ENCODE measurements at places on chromosomes 7 and 10.

DNA sequence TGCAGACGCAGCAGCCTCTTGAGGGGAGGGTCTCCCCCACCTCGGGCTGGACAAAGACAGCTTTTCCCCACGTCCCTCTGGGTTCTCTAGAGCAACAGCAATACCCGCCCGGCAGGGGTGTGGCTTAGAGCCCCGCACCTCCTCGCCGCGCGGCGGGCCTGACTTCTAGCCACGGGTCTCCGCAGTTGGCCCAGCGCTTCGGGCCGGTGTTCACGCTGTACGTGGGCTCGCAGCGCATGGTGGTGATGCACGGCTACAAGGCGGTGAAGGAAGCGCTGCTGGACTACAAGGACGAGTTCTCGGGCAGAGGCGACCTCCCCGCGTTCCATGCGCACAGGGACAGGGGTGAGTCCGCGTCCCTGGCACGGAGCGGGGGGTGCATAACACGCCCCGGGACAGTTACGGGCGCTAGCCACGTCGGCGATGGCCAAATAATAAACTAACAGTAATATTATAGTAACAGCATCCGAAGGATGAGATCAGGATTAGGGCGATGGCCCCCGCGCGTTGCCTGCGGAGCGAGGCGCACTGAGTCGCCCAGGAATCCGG is 1.2 kb downstream of the CYP2E1 start:
- DNase-seq, result no peak

DNA sequence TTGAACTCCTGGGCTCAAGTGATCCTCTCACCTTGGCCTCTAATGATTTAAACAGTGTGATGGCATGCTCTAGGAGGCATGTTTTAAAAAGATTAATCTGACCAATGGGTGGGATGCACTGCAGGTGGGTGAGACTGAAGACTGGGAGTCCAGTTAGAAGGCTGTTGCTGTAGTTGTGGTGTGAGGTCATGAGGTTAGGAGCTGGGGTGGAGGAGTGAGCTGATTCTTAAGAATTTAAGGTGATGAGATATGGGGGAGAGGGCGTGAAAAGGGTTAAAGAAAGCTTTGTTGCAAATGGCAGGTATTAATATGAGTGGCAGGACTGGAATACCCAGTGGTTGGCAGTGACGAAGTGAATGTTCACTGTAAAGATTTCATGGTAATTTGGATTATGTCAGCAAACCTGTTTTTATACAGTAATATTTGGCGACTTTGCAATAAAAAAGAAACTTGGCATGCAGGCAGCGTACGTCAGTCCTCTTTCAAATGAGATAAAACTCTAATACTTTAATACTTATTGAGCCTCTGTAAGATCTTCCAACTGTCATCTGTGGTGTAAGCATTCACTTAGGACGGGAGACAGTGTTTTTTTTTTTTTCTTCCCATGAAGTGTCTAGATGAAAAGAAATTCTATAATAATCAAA is 72.8 kb upstream of the MTPN start:
- no peak for DNase-seq

DNA sequence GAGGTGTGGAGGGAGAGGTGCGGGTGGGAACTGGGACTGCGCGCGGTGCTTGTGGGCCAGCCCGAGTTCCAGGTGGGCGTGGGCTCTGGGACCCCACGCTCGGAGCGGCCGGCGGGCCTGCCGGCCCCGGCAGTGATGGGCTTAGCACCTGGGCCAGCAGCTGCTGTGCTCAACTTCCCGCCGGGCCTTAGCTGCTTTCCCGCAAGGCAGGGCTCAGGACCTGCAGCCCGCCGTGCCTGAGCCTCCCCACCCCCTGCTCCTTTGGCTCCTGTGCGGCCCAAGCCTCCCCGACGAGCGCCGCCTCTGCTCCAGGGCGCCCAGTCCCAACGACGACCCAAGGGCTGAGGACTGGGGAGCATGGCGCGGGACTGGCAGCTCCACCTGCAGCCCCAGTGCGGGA is 232.7 kb downstream of the FGFR2 start:
- DNase-seq, result no peak

DNA sequence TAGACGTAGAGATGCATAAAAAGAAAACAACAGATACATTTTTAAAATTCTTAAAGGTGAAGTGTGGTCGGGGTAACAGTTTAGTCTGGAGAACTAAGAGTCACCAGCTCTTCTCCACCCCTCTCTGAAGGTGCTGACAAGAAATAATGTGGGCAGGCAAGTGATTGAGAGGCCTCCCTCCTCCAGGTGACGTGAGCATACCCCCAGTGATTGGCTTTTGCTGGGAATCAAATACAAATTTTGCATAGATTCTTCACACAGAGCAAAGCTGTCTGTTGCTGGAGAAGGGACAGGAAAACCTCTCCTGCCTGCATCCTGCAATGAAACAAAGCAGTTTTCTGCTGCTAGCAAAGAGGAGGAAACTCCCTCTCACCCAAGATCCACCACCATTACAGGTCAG is 115.0 kb downstream of the DGKB start:
- DNase-seq, result no peak

- no peak for DNase-seq
Observed at GRCh38 chr10:105691811-105692210, 1050.7 kb downstream of the SORCS3 start.

DNA sequence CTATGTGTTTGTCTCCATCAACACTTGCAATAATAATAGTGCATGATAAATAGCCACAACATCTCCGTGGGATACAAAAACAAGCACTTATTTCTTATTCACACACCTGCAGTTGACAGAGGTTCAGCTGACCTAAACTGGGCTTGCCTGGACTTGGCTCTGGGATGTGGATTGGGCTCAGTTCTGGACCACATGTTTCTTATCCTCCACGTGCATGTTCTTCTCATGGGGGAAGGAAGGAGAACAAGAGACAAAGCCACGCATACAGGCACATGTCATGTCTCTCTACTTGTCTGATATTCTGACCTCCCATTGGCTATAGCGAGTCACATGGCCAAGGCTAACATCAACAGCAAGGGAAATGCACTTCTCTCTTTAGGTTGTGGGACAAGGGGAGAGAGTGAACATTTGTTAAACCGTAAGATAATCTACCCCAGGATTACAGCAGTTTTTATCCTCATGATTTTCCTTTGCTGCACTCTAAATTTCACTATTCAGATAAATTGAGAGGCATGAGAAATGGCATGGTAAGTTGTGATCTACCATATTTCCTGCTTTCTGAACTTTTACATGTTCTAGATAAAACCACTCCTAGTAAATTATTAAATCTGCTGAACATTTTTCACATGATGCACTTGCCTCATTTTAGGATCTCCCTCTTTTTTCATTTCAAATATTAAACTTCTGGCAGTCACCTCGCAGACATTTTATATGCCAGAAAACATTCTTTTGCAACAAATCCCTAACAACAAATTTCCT is 33.7 kb downstream of the CFAP58 start:
- DNase-seq, result no peak

DNA sequence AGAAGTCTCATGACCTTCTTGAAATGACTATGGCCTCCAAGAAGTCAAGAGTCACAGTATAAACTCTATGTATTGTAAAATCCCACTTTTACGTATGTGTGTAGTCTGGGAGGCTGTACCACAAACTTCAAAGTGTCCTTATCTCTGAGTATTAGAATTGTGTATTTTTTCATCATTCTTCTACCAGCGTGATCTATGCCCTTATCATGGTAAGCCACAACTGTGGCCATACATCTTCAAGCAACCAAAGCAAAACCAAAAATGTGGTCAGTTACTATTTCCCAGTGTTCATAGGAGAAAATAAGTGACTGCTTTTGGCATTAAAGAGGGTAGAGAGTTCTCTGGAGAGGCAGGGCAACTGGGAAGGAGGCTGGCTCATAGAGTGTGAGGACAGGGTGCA is 42.8 kb downstream of the SPOCK2 start:
- DNase-seq, result no peak

DNA sequence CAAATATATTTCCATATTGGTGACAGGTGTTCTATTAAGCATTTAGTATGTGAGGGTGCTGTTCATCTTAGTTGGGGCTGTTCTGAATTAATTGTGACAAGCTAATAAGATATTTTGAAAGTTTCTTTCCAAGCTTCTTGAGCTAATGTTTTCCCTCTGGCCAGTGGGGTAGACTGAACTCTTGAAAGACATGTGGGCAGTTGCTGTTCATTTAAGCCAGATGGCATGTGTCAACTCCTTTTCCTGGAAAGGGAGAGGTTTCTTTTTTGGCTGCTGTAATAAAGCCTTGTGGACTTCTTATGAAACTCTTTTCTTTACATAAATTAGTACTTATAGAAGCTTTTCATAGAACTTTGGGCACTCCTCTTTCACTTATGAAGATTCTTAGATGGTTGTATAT is 21.7 kb downstream of the RAB18 start:
- DNase-seq, result no peak

DNA sequence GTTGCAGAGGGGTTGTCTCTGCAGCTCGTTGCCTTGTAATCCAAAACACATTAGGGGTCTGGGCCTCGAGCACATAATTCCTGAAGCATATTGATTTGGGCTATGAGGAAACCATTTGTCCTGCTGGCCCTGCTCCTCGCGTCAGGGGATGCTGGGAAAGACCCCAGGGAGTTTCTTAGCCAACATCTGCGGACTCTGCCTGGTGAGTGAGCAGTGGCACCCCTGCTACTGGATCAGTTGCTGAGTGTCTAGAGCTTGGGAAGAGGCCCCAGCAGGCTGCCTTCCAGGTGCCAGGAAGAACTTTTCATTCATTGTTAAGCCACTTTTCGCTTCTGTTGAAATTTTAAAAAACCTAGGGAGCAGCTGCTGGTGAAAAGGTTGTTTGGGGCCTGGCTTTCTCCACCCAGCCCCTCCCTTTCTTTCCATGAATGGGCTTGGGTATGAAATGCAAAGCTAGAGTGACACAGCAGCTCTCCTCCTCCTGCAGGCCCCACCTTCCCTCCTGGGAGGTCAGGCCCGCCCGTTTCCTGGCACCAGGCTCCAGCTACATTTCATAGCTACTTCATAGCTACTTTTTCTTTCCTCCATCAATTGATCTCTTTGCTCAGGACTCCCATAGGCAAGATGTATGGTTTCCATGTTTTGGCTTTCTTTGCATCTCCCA is 26.8 kb downstream of the TACR2 start:
- no peak for DNase-seq

GRCh38 chr7:30717181-30717580 is 34.8 kb upstream of the INMT start:
- no peak for DNase-seq

DNA sequence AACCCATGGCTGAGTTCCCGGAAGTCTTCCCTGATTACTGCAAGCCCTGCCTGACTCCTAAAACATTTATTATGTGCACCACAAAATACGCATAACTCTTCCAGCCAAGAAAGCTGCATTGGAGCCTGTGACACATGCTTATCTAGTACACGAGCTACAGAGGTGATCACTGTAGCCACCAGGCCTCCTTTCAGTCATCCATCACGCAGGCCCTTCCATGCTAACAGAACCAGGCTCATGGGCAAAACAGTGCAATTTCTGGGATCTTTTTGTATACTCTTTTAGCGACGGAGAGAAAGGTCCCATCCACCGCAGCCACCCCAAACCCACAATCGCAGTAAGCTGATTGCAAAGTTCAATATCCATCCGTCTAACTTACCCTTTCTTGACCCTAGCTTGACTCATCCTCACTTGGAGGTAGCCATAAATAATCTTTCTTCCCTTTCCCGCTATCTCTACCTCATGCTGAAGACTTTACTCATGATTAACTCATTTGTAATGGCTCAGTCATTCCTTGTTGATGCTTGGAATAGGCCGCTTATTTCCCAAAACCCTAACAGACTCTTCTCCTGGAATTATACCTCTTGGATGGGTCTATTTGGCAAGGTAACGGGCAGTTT is 1203.5 kb downstream of the TYW1 start:
- DNase-seq, result no peak

DNA sequence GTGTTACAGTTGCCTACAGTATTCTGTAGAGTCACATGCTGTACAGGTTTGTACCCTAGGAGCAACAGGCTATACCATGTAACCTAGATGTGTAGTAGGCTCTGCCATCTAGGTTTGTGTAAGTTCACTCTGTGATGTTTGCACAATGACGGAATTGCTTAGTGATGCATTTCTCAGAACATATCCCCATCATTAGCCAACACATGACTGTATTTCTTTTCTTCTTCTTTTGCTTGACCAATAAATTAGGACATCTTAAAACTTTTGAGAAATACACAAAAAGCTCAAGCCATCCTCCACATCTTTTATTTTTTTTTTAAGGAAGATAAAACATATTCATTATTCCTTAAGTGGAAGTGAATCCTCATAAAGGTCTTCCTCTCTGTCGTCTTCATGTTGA is 5.4 kb upstream of the PFKFB3 start:
- no peak for DNase-seq

Data from frontal cortex (tissue), 4 donors.